Vagina (tissue), 2 donors: ENCODE measurements at places on chromosomes 6 and 20. TPM values are rescaled to one million over a fixed set of nuclear protein-coding genes. Genes with fewer than 3 reads are reported as not detected.
A peak's percentile ranks its signal among the peaks of the same experiment; 100 is the strongest.

DNA sequence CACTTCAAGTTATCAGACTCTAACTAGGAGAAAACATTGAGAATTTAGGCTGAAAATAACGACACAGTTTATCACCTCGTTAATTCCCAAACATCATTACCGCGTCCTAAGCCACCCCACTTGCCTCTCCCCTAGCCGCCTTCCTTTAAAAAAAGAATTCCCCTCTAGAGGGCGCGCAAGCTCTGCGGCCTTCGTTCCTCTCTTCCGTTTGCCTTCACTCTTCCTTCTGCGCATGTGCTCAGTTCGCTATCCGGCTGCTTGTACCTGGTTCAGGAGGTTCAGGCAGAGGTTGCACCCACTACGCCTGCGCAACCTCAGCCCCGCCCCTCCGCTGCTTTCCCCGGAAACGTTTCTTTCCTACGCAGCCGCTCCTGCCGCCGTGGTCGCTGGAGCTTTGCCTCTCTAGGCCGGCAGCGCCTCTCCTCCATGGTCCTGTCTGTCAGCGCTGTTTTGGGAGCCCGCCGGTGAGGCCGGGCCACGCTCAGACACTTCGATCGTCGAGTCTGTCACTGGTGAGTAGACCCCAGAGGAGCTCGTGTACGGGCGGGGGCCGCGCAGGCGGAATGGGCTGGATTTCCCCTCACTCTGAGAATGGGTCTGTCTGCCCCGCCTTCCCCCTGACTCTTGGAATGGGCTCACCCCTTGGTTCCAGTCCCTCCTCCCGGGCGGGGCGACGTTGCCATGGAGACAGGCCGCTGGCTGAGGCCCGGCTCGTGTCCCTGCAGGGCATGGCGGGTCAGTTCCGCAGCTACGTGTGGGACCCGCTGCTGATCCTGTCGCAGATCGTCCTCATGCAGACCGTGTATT is at the start of gene SYS1:
Gene SYS1, plus strand, starts transcription at position 353 of the 807 bp plus-strand sequence. Its CDS starts 376 bp downstream, at position 729.
- DNase-seq = peak; percentile 99

- no peak for DNase-seq
Measured at GRCh38 chr6:13765570-13765969, 48.8 kb downstream of the MCUR1 start.

DNA sequence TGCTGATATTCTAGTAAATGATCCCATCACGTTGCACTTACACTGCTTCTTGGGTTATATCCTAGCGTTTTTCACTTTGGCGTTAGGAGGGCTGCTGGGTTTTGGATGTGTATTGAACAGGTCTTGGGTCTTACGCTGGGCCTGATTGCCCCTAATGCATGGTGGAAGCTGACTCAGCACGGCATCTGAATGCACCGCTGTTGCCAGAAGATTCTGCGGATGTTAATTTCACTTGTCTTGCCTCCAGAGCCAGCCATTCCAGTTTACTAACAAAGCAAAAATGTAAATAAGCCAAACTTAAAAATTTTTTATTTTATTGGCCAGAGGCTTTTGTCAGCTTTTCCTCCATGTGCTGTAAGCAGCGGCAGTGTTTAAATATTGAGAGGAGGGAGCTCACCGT is 233.5 kb downstream of the TMEM242 start:
- no peak for DNase-seq

DNA sequence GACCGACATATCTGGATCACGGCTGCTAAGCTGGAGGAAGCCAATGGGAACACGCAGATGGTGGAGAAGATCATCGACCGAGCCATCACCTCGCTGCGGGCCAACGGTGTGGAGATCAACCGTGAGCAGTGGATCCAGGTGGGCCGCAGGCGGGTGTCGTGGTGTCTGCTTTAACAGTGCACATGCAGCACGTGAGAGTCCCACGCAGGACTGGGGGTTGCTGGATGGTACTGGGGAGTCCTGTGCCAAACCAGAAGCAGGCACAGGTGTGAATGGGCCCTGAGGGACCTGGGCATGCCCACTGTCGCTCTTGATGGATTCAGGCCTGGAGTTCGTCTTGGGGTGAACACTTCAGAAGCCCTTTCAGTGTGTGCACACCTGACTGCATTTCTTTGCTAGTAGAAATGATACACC is 24.6 kb upstream of the C20orf204 start:
- DNase-seq = no peak

COL9A3 gene
- total RNA-seq = 1.2 TPM

DNA sequence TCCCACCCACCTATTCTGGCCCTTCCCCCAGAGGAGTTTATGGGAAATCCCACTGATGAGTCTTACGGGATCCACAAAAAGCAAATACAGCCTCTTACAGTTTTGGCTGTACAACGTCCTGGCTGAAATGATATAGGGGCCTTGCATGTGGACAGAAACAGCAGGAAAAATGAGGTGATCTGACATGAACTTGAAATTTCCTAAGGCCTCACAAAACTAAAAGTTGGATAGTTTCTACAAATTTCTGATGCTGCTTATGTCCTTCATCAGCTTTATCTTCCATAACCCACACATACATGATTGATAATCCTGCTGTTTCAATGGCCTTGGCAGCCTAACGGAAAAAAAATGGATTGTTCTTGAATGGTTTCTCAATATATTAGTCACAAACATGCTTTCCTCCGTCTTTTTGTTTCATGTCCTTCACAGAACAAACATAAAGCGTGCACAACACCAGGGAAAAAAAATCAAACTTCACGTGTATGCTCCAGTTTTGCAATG is 118.8 kb downstream of the BMP5 start:
- DNase-seq = no peak

DNA sequence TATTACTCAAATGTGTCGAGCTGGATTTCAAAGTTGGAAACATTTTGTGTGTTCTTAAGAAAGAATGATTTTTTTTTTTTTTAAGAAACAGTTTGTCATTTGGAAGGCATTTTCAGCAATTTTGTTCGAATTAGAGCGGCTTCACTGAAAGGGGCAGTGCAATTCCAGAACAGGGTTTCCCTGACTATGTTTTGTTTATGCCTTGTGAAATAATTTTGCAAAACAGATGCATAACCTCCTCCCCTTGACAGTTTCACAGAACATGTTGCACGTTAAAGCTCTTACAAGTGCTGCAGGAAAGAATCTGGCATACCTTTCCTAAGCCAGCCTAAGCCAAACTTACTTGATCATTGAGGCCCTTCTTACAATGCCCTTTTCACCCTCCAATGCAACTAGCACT is 216.0 kb upstream of the SSTR4 start:
- no peak for DNase-seq

DNA sequence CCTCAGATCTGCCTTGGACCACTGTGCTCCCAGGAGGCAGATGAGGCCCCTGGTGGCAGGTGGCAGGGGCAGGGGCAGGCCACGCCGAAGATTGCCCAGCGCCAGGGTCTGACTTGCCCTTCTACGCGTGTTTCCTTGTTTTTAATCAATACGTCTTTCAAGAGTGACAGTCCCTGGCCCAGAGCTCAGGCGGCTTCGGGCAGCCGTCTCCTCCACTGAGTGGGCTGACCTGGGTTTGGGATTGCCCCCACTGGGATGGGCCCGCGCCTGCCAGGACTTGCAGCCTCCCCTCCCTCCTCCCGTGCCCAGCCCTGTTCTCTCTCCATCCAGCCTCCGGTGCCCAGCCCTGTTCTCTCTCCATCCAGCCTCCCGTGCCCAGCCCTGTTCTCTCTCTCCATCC is 21.2 kb downstream of the FRMD1 start:
- DNase-seq = no peak

DNA sequence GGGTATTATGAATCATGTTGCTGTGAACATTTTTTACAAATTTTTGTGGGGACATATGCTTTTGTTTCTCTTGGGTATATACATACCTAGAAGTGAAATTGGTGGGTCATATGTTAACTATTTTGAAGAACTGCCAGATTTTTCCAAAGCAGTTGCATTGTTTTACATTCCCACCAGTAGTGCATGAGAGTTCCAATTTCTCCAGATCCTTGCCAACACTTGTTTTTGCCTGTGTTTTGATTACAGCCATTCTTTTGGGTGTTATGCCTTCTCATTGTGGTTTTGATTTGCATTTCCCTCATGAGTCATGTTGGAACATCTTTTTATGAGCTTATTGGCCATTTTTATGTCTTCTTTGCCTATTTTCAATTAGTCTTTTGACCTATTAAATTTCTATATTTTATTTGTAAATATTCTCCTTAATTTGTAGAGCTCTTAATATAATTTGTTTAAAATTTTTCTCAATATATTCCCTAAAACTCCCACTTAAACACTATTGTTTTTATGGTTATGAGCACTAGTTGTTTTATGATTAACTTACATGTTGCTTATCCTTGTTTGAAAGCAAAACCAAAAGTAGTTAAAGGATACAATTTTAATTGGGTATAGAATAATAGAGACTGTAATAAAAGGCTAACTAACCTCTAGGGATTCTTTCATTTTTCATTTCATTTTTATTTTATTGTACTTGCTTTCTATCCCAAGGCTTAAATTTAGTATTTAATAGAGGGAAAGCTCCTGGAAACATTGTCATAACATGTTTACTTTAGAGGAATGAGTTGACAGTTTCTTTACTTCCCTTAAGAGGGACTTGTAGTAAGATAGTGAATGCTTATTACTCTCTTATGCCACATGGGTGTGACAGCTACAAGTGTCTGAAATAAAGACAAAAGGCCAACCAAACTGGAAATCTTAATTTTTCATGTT is 5.5 kb downstream of the UBR2 start:
- DNase-seq = no peak

GRCh38 chr20:10916312-10916711 is 242.5 kb upstream of the JAG1 start:
- DNase-seq = no peak

SPATS1 gene
- total RNA-seq = not detected

RIPPLY2 gene
- not detected for total RNA-seq

DNA sequence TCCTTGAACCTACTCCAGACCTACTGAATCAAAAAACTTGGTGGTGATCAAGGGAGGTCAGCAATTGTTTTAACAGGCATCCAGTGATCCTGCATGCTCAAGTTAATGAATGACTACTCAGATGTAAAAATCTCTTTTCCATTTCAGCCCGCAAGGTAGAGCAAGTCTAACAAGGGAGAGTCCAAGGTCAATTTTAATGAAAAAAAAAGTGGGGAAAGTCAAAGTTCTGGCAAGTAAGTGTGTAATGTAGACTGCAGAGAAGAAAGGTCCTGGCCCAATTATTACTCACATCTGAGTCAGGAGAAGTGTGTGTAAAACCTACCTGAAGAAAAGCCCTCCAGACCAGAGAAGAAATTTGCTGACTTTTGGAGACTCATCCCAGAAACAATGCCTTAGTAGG is 193.5 kb downstream of the UBE3D start:
- DNase-seq = no peak

DNA sequence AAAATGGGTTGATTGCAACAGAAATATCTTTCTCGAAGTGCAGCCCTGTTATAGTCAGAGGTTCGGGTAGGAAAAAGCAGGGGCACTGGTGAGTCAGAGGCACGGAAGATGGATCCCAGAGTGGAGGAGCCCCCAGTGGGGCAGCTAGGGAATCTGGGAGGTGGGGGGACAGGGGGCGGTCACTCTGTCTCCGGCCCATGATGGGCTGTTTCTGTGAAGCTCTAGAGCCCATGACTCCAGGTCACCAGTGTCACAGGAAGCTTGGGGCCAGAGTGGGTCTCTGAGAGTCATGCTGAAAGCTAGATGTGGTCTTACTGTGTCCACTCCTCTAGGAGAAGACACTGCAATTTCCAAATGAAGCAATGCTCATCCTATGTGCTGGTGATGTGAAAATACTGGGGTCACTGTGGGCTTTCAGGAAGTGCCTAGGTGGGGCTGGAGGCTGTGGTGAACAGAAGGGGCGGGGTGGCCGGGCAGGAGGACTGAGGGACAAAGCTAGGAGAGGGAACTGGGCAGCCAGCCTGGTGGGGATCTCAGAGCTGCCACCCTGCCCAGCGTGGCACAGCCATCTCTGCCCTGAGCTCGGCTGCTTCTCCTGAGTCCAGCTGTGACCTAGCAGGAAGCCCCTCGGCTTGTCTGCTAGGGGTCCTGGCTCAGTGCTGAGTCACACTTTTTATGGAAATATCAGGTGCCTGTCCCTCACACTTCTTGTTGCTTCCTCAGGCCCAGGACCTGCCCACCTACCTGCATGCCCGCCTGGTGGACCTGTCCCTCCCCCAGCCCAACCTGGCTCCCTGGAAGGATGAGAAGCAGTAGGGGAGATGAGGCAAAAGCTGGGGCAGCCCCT is 54.2 kb downstream of the IRF4 start:
- no peak for DNase-seq

SIM1 gene
- total RNA-seq = not detected

- no peak for DNase-seq
Measured at GRCh38 chr6:29656157-29656556, 735 bp upstream of the MOG start.

DNA sequence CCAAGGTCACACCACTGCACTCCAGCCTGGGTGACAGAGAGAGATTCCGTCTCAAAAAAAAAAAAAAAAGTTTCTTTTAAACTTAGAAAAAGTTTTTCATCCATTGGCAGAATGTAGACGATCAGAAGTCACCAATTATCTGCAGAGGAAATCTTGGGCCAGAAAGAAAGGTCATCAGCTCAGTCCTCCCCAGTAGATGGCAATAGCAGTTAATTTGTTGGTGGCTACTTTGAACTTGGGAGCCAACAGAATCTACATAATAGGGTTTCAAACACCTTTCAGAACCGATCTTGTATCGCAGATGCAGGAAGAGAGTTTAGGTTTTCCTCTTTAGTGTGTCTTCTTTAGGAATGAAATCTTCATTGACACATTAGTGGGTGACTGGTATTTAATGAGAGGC is 41.7 kb downstream of the LBP start:
- DNase-seq = no peak

EFCAB8 gene
- not detected for total RNA-seq

GRCh38 chr6:44430326-44430725 is 42.8 kb downstream of the CDC5L start:
- no peak for DNase-seq

- DNase-seq = no peak
Measured at GRCh38 chr6:92147246-92147645, 1272.1 kb downstream of the EPHA7 start.

- DNase-seq = no peak
Measured at GRCh38 chr6:22025468-22026163, 271.2 kb downstream of the PRL start.

DNA sequence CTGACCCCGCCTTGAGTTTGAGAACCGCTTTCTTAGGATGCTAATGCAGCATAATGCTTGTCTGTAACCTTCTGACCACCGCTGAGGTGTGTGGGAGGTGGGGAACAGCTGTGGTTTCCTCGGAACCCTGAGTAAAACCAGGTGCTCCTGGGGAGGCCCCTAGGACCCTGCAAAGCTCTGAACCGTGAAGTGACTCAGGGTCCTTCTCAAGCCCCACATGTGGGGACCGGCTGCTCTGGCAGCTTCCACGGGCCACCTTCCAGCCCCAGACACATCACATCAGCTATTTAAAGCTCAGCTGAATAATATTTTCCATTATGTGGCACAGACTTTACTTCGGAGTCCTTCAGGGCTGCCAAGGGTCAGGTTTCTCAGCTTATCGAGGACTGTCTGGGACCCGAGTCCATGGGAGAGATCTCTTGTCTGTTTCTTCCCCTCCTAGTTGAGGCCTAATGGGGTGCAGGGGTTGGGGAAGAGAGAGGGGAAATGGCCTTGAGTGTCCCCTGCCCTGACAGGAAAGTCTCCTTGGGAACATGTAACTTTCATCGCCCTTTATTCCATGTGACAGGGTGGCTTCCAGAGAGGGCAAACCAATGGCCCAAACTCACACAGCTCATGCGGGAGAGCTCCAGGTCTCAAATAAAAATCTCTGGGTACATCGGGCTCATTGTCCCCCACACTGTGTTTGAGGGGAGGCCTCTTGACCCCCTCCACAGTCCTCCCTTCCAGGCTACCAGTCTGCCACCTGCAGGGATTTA is 186.1 kb upstream of the SLC24A3 start:
- peak; percentile 49 for DNase-seq

SLC22A7 gene
- total RNA-seq = not detected

TBX18 gene
- total RNA-seq = 9.8 TPM
